Naive thymus-derived CD8-positive, alpha-beta T cell (primary cell): ENCODE measurements at places on chromosomes 12 and 14.

DNA sequence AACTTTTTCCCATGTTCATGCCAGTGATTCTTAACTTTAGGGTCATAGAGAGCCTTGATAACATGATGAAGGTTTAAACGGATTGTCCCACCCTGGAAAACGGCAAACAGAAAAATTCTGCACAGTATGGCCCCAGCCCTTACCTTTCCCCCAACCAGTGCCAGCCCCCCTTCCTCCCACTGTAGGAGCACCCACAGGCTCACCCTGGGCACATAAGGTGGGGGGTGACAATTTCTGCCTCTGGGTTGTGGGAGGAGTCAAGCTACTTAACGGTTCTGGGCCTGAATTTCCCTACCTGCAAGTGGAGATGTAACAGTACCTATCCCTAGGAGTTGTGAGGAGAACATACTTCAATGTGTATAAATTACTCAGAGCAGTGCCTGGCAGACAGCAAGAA, 18.0 kb downstream of the XRCC3 start:
- H3K27ac ChIP-seq, result peak overlapping the region; percentile 84
- H3K4me3 ChIP-seq, result no peak overlapping the region
- no peak for DNase-seq

GRCh38 chr12:57099766-57100165, 10.9 kb downstream of the NAB2 start:
- DNase-seq, result no peak
- H3K36me3 ChIP-seq, result peaks cover 83% of the 10 kb centered on the region
- no peaks in the 10 kb centered on the region for H3K27me3 ChIP-seq
- peak overlapping the region; percentile 85 for H3K27ac ChIP-seq

DNA sequence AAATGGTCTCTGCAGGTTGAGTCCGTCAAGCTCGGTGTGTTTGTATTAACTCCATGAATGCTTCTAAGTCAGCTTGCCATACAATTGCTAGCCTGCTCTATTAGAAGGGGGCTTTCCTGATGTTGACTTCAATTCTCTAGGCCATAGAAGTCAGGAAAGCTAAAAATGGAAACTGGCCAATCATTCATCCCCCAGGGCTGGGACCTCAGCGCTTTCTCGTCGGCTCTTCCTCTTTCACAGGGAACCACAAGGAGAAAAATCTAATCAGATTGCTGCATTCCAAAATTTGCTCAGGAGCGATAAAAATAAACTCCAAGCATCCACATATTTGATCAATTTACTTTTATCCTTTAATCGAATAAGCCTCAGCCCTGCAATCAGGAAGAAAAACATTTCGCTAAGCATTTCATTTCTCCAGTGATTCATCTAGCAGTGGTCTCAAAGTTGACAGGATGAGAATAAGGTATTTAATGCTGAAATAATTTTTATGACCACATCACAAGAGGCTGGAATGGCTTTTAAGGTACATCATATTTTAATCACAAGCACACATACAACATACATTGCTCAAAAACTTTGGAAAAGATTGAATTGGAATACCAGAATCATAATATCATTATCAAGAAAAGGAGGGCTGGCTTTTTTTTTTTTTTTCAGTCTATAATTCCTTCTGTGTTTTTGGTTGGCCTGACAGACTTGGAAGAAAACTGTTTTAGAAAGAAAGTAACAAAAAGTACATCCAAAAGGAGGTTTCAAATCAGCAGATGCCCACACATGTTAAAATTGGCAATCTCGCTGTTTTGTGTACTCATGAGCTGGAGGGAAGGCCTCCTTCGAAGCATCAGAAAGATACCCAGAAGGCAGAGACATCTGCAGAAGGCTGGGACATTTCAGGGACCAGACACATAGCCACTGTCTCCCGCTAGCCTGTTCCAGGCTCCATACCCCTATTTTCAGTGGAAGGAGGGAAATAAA, 316.3 kb downstream of the NUAK1 start:
- H3K27me3 ChIP-seq, result peaks cover 7% of the 10 kb centered on the region
- H3K27ac ChIP-seq, result no peak overlapping the region
- DNase-seq, result no peak

- no peak overlapping the region for H3K27ac ChIP-seq
- no peak overlapping the region for H3K4me3 ChIP-seq
- H3K27me3 ChIP-seq, result peaks cover 23% of the 10 kb centered on the region
- H3K4me1 ChIP-seq, result no peaks in the 10 kb centered on the region
- H3K36me3 ChIP-seq, result no peaks in the 10 kb centered on the region
These were observed 278.1 kb downstream of the NUAK1 start for GRCh38 chr12:105860561-105861207.

DNA sequence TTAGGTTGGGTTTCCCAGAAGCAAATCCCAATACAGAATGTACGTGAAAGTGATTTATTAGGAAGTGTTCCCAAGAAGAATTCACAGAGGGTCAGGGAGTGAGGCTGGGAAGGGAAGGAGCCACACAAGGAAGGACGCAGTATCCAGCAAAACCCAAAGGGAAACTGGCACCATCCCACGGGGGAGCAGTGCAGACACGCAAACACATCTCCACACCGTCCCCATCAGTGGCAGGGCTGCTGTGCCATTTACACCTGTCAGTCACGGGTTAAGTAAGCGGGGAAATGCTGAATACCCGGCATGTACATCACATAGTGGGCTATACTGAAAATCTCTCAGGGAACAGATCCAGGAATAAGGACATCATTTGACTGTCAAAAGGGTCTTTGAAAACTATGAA, 93.9 kb downstream of the SLC38A1 start:
- no peaks in the 10 kb centered on the region for H3K36me3 ChIP-seq
- H3K27me3 ChIP-seq, result no peaks in the 10 kb centered on the region
- H3K27ac ChIP-seq, result no peak overlapping the region

- H3K4me3 ChIP-seq, result no peak overlapping the region
- no peak for DNase-seq
- H3K4me1 ChIP-seq, result no peaks in the 10 kb centered on the region
- H3K36me3 ChIP-seq, result peaks cover 7% of the 10 kb centered on the region
These were observed 650.0 kb upstream of the STXBP6 start for GRCh38 chr14:25699981-25700380.

GRCh38 chr14:21072031-21072473, 1.9 kb downstream of the ARHGEF40 start:
- no peak for DNase-seq
- H3K27me3 ChIP-seq, result peaks cover 66% of the 10 kb centered on the region
- peaks cover 33% of the 10 kb centered on the region for H3K4me1 ChIP-seq
- peak overlapping the region; percentile 47 for H3K27ac ChIP-seq

DNA sequence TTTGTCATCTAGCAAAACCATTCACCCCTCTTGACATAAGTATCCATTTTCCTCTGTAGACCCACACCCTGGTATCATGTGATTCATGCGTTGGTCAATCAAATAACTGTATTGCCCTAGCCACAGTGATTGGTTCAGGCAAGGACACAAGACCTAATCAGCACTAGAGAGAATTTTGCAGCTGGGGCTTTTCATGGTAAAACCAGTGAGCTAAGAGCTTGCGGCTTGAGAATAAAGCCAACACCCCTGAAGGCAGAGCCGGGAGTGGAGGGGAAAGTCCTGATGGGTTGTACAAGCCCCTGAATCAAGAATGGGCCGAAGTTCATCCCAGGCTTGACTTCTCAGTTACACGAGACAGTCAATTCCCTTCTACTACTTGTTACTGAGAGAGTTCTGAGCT, 33.2 kb upstream of the LTBP2 start:
- no peaks in the 10 kb centered on the region for H3K27me3 ChIP-seq
- no peaks in the 10 kb centered on the region for H3K36me3 ChIP-seq
- no peak overlapping the region for H3K27ac ChIP-seq

DNA sequence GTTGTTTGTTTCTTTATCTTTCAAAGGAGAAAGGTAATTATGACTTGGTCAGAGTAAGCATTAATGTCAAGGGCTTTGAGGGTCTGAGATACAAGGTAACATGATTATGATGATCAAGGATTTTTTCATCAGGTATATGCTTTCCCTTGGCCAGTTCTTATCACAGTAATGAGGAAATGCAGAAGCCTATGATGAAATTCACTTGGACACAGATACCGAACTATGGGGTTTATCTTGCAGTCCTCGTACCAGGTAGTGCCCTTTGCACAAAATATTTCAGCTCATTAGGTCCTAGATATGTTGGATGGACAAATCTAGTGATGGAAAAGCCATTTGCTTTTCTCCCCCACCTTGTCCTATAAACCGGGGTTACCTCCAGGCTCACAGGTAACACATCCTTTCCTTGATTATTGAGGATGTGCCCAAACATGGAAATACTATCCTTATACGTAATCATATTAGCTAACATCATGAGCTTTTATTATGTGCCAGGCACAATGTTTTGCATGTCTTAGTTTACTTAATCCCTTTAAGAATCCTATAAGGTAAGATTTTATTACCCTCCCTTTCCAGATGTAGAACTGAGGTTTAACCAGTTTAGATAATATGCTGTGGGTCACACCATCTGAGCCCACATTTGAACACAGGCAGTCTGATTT, 7.0 kb upstream of the RASSF3 start:
- peaks cover 25% of the 10 kb centered on the region for H3K4me1 ChIP-seq
- no peak overlapping the region for H3K27ac ChIP-seq
- H3K36me3 ChIP-seq, result no peaks in the 10 kb centered on the region
- H3K27me3 ChIP-seq, result no peaks in the 10 kb centered on the region
- H3K4me3 ChIP-seq, result no peak overlapping the region

DNA sequence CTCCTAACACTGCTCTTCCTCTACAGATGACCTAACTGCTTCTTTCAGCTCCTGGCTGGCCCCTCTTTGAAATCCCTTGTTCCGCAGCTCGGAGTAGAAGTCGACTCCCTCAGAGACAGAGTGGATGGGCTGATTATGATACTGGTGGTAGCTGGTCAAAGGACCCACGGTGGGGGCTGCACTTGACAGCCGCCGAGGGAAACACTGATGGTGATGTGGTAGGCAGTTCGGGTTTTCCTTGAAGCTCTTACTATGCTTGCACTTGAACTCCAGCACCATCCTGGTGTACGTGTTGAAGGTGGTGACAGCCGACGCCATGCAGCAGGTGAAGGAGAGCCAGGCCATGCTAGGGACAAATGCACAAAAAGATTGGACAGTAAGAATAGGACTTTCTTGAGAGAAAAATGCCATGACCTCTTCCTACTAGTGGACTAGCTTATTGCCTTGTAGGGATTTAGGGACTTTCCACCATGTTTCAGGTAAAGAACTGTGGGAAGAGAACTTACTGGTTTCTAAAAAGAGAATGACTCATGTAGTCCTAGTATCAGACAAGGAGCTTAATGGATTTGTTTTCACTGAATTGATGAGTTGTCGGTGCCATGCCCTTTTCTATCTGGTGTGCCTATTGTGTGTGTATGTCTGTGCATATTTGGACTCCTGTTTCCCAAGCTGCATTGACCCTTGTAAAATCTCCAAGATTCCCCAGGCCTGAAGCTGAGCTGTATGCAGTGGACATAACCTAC, 18.4 kb downstream of the GSG1 start:
- H3K27ac ChIP-seq, result no peak overlapping the region
- no peak for DNase-seq
- H3K36me3 ChIP-seq, result peaks cover 21% of the 10 kb centered on the region

DNA sequence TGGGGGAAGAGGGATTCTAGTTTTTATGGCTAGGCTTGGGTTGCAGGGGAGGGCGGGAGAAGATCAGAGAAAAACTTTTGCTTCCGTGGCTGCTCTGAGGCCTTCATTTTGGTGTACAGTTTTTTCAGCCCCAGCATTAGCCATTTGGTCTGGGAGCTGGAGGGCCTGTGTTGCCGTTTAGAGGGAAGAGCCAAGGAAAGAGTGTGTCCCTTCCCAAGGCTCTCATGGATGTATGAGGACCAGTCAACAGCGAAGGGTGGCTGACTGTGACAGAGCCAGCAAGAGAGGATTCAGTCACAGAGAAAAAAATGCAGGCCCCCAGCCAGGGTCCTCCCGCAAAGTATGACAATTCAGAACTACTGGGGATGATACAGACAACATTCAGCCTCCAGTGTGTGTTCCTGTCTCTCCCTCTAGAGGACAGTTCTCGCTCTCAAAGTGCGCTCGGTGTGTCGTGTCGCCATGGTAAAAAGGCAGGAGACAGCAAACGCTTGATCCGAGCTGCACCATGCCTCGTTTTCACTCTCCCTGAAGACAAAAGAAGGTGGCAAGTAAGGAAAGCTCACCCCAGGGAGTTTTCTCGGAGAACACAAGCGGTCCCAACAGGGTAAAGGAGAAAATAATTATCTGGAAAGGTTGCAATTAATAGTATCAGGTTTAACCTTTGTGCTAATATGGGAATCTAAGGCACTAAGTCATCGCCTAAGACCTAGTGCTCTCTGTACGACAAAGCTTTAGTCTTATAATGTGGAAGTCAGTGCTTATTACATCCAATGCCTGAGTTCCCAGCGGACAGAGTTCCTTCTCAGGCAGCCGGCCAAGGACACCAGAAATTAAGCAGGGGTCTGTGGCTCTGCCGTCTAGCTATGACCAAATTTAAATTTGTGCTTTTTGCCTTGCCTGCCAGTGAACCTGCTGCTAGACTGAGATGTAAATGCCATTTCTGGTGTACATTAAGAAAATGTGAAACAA, 157.3 kb upstream of the PLXNC1 start:
- H3K4me3 ChIP-seq, result no peak overlapping the region
- H3K4me1 ChIP-seq, result peaks cover 2% of the 10 kb centered on the region
- no peaks in the 10 kb centered on the region for H3K36me3 ChIP-seq
- H3K27me3 ChIP-seq, result no peaks in the 10 kb centered on the region

DNA sequence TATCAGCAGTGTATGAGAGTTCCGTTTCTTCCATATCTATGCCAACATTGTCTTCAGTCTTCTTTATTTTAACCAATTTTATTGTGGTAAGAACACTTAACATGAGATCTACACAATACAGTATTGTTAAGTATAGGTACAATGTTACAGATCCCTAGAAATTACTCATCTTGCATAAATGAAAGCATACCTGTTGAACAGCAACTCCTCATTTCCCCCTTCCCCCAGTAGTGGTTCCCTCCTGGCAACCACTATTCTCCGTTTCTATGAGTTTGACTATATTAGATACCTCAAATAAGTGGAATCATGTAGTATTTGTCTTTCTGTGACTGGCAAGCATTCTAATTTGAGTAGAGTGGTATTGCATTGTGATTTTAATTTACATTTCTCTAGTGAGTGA, 150.5 kb downstream of the CRADD start:
- no peak overlapping the region for H3K4me3 ChIP-seq
- DNase-seq, result no peak
- no peaks in the 10 kb centered on the region for H3K4me1 ChIP-seq
- no peak overlapping the region for H3K27ac ChIP-seq

DNA sequence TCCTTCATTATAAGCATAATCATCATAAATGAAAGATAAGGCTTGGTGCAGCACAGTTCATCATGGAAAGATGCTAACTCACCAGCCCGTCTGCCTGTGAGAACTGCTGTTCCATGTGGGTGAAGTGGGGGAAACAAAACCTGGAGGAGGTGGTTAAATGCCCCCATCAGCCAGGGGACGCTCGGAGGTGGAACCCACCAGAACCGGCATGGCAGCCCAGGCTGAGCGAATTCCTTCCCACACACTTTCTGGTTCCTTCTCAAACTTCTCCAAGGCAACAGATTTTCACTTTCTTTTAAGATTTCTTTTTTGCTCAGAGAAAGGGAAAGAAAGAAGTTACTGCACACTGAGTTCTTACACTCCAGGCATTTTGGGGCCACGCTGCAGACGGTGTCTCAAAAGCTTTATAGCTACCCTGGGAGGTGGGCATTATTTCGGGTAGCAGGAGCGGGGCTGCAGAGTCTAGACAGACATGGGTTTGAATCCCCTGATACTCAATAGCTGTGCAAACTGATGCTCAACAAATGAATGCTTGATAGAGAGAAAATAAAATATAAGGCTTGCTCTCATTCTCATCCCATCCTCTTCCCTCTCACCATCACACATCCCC, 190.7 kb downstream of the BCL11B start:
- H3K27me3 ChIP-seq, result no peaks in the 10 kb centered on the region
- no peak overlapping the region for H3K4me3 ChIP-seq
- H3K4me1 ChIP-seq, result peaks cover 7% of the 10 kb centered on the region
- DNase-seq, result no peak
- H3K27ac ChIP-seq, result no peak overlapping the region

- peaks cover 39% of the 10 kb centered on the region for H3K36me3 ChIP-seq
- peak overlapping the region; percentile 92 for H3K27ac ChIP-seq
- H3K4me1 ChIP-seq, result peaks cover 73% of the 10 kb centered on the region
- peak; percentile 80 for DNase-seq
- peak overlapping the region; percentile 91 for H3K4me3 ChIP-seq
These were observed 31.2 kb downstream of the TC2N start for GRCh38 chr14:91835920-91836843.
